NCI-H1417 (cell line): ENCODE measurements at places on chromosomes 7 and 10.

- no peak for DNase-seq
These were observed 43.2 kb downstream of the SH2D4B start for GRCh38 chr10:80580638-80581468.

DNA sequence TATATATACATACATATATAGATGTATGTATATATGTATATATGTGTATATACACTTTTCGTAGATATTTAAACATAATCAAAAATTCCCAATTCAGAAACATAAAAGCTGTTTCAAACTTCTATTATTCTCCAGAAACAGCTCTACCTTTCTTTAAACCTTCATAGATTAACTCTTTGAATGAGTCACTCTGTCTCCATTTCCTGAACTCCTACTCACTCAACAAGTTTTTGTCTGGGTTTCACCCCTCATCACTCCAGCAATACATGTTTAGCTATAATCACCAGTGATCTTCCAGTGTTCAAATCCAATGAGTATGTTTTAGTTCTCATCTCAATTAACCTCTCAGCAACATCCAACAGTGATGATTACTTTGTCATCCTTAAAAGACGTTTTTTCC, 9.6 kb downstream of the DGKB start:
- no peak for DNase-seq

DNA sequence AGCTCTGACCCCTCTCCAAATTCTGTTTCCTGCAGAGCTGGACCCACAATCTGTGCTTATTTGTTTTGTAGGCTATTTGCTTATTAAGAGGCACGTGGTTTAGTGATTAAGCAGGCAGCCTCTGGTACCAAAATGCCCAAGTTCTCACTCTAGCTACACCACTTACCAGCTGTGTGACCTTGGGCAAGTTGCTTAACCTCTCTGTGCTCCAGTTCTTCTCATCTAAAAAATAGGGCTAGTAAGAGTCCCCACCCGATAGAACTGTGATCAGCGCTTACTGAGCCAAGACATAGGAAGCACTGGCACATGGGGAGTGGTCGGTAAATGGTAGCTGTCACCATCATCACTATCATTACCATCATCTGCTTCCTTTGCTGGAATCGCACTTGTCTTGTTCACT, 20.8 kb downstream of the C10orf105 start:
- DNase-seq: no peak

- DNase-seq: no peak
These were observed 205.9 kb upstream of the SVIL start for GRCh38 chr10:29840516-29841276.

GRCh38 chr10:27258492-27258837, 17.9 kb upstream of the ACBD5 start:
- DNase-seq: no peak

- peak; percentile 87 for DNase-seq
These were observed 39.3 kb downstream of the CUX1 start for GRCh38 chr7:101856473-101857357.

- no peak for DNase-seq
These were observed 598.3 kb upstream of the GALNT17 start for GRCh38 chr7:70533614-70534013.

DNA sequence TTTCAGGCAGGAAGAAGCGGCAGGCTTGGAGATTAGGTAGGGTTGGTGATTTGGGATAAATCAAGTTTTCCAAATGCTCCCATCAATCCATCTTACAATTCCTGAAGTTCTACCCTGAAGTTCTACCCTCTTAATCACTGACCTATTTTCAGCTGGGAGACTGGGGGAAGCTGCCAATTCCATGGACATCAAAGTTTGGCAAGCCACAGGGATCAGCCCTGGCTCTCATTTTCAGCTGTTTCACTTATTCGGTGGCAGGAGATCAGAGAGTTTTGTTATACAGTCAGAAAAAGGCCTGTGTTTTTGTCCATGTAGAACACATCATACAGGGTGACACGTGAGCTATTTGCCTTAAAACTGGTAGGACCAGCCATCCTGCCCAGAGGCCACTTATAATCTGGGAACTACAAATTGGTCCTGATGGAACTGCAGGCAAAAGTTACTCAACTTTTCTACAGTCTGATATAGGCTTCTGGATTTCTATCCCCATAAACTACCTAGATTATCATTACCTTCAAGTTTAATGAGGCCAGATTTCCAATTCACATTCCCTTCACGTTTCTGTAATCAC, 112.9 kb upstream of the ZNF746 start:
- no peak for DNase-seq

DNA sequence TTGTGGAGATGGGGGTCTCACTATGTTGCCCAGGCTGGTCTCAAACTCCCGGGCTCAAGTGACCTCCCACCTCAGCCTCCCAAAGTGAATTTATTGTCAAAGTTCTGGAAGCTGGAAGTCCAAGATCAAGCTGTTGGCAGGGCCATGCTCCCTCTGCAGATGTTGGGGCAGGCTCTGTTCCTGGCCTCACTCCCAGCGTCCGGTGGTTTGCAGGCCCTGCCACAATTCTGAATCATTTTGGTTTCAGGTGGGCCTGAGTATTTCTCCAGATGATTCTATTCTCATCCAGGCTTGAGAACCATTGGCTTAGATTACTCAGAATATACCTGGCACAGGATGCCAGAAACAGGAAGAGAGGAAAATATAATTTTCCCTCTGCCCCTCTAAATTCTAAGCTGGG, 737.4 kb downstream of the TNS3 start:
- no peak for DNase-seq

DNA sequence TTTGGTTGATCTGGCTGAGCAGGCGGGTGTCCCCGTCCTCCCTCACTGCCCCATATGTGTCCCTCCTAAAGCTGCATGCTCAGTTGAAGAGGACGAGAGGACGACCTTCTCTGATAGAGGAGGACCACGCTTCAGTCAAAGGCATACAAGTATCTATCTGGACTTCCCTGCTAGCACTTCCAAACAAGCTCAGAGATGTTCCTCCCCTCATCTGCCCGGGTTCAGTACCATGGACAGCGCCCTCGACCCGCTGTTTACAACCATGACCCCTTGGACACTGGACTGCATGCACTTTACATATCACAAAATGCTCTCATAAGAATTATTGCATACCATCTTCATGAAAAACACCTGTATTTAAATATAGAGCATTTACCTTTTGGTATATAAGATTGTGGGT, 26.9 kb upstream of the TRIM56 start:
- no peak for DNase-seq

DNA sequence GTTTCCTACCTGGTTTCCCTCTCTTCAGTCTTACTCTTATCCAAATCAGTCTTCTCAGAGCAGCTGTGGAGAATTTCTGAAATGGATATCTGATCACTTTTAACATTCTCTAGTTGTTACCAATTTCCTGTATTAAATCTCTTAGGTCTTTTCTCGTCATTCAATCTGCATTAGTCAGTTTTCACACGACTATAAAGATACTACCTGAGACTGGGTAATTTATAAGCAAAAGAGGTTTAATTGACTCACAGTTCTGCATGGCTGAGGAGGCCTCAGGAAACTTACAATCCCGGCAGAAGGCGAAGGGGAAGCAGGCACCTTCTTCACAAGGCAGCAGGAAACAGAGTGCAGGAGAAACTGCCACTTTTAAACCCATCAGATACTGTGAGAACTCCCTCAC, 444.8 kb downstream of the GATA3 start:
- DNase-seq: no peak

DNA sequence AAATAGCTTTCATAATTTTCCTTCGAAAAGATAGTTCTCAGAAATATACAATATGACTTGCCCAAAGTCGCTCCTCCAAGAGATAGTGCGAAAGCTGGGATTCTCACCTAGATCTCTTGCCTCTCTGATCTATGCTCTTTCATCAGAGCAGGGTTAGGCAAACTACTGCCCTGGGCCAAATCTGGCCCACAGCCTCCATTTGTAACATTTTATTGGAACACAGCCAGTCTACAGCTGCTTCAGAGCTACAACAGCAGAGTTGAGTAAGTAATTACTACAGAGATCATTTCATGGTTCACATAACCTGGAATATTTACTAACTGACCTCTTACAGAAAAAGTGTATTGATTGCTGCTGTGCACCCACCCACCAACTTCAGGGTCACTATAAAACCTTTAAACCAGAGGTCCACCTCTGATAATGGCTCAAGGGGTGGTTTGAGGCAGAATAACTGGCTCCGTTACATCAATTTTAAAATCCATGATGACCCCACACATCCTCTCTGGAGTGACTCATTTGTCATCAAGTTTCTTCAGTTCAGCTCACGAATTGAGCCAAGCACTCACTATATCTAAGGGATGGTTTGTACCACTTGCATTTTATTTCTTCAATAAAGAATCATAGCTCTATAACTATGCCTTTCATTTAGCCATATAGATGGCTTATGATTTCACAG, 1019.0 kb downstream of the XPNPEP1 start:
- no peak for DNase-seq

GRCh38 chr10:95784279-95784913, 28.4 kb downstream of the ENTPD1 start:
- no peak for DNase-seq

GRCh38 chr10:113620511-113620910, 43.3 kb downstream of the NRAP start:
- peak; percentile 22 for DNase-seq

DNA sequence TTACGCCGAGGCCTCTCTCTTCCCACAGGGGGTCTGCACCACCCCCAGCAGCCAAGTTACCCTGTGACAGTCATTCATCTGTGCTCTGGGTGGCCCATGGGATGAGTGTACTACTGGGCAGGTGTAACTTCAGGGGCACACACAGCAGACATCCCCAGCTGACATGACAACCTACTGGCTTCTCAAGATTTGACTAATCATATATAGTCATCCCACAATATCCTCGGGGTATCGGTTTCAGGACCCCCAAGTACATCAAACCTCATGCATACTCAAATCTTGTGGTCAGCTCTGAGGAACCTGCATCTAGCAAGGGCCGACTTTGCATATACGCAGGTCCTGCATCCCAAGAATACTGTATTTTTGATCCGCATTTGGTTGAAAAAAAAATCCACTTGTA, 336.9 kb upstream of the C7orf33 start:
- DNase-seq: no peak

- no peak for DNase-seq
These were observed 97.0 kb downstream of the LRMDA start for GRCh38 chr10:75528392-75528791.

DNA sequence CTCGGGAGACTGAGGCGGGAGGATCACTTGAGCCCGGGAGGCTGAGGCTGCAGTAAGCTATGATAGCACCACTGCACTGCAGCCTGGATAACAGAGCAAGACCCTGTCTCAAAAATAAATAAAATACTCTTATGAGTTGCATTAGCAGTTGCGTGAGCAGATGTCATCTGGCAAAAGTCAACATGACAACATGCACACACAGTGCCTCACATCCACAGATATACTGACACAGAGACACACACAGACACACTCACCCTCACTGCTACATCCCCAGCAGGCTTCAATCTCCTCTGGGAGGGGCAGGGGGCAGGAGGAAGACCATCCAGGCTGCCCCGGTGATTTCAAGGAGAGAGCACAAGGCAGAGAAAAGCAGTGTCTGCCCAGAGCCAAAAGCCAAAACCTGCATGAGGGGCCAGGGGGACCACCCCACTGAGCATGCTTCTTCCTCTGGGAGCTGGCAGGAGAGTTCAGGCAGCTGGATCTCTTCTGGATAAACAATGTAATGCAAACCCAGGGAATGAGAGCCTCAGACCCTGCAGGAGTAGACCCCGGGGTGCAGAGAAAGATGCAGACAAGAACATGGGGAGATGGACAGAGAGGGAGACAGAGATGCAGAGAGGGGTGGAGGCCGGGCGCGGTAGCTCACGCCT, 9.6 kb upstream of the ELN start:
- no peak for DNase-seq

- no peak for DNase-seq
These were observed 36.3 kb upstream of the RNF32 start for GRCh38 chr7:156604311-156604710.

- DNase-seq: no peak
These were observed 154.4 kb downstream of the CUBN start for GRCh38 chr10:16975188-16975587.

DNA sequence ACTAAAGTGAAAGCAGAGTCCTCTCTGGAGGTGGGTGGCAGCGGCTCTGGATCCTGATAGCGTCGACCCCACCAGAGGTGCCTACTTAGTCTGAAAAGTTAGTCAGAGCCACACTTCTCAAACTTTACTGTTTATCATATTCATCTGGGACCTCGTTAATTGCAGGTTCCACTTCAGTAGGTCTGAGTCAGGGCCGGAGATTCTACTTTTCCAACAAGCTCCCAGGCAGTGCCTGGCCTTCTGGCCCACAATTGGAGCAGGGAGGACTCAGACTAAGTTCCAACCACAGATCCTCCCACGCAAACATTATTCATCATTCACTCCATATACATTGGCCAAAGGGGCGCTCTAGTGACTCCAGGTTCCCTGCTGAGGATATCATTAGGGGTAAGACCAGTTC, 78.1 kb downstream of the VSTM4 start:
- DNase-seq: no peak

- no peak for DNase-seq
These were observed 379.4 kb downstream of the GALNT17 start for GRCh38 chr7:71511361-71511807.

DNA sequence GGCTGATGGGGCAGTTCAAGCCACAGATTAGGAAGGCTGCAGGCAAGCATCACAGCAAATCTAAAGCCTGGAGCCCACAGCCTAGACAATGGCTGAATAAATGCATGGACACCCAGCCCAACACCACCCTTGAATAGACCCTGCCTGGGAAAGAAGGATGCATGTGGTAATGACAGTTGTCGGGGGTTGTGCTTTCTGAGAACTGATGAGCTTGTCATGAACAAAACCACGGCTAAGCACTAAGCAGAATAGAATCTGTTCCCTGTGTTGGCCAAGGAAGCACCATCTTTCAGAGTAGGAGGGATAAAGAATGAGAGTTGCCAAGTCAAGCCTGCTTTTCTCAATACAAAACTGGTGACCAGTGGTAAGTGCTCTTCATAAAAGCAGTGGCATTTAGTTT, 66.1 kb upstream of the JCAD start:
- DNase-seq: no peak

GRCh38 chr10:6297951-6298381, 95.2 kb downstream of the PFKFB3 start:
- no peak for DNase-seq

- DNase-seq: peak; percentile 54
These were observed 216.7 kb downstream of the BBS9 start for GRCh38 chr7:33346055-33346454.

- no peak for DNase-seq
These were observed 19.8 kb upstream of the VWDE start for GRCh38 chr7:12423355-12423996.

DNA sequence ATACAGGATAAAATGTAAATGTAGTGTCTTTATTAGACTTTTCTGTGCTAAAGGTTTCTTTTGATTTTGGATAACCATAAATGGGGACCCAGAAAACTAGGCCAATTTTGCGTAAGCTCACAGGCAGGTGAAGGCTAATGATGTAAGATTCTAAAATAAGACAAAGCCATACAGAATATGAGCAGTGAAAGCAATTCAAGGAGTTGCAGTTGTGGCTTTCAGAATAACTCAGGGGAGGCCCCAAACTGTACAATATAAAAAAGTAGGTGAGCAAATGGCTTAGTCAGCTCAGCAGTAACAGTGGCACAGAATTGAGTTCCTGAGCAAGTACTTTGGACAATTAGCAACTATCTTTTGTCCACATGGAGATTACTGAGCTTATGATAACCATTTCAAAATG, 81.7 kb upstream of the NRP1 start:
- no peak for DNase-seq

- DNase-seq: no peak
These were observed 212.2 kb downstream of the PCLO start for GRCh38 chr7:82950436-82950835.

GRCh38 chr10:73586583-73586984, 4.6 kb downstream of the USP54 start:
- DNase-seq: no peak

GRCh38 chr7:100095704-100096103, 5.5 kb downstream of the MCM7 start:
- no peak for DNase-seq
